ENCODE measurements at places on chromosomes 4 and X.

GRCh38 chr4:177938226-177938625 is 496.0 kb upstream of the AGA start:
- peak; percentile 85 for DNase-seq

DNA sequence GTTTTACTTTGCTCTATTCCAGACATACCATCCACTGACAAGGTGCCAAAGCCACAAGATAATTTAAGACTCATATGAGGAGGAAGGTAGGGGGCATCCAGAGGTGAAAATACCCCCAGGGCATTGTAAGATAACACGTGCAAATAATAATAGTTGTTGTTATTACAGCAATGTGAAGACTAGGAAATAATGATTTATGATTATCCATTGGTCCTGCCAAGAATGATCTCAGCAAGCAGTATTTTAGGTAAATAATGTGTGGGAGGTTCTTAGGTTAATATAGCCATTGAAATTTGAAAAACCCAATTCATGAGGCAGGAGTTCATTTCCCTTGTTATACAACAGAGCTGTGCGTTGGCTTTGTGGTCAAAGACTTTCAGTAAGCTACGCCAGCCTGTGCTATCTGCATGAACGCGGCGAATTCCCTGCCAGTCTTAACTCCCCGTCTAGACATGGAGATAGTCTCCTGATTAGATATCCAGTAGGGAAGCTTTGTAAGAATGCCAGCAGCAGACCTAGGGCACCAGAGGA is 47.2 kb upstream of the MXRA5 start:
- DNase-seq, result no peak

DNA sequence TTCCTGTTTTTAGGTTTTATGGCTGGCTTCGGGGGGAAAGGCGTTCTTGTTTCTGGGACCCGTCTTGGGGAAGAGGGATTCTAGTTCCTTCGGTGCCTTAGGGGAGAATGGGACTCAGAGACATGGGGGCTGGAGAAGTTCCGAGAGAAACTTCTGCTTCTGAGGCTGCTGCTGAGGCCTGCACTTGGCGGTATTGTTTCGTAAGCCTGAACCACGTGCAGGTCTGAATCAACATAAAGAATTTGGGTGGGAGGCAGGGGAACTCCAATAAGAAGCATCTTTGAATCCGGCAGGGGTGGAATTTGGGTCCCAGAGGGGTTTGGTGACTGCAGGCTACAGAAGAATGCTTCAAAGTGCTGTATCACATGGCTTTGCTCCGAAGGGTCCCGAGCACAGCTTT is 15.1 kb downstream of the XG start:
- DNase-seq, result no peak

GRCh38 chr4:151922306-151922705 is 161.5 kb upstream of the GATB start:
- DNase-seq, result no peak

DNA sequence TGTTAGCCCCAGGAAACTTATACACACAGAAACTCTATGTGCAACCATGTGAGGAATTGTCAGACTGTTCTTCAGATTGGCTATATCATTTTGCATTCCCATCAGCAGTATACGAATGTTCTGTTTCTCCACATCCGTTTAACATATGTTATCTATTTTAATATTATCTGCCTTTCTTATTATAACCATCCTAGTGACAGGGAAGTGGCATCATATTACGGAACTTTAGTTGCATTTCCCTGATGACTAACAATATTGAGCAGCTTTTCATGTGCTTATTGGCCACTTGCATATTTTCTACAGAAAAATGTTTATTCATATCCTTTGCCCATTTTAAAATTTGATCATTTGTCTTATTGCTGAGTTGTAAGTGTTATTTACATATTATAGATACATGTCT is 36.5 kb upstream of the IL15 start:
- DNase-seq, result no peak

GRCh38 chrX:37745835-37746217 is 34.0 kb upstream of the CYBB start:
- DNase-seq, result no peak

- no peak for DNase-seq
These were observed 18.7 kb downstream of the RELL1 start for GRCh38 chr4:37667197-37668100.

- DNase-seq, result no peak
These were observed 1.2 kb upstream of the TMEM33 start for GRCh38 chr4:41933997-41934503.

- DNase-seq, result no peak
These were observed 83.0 kb downstream of the MAB21L2 start for GRCh38 chr4:150664935-150665334.

DNA sequence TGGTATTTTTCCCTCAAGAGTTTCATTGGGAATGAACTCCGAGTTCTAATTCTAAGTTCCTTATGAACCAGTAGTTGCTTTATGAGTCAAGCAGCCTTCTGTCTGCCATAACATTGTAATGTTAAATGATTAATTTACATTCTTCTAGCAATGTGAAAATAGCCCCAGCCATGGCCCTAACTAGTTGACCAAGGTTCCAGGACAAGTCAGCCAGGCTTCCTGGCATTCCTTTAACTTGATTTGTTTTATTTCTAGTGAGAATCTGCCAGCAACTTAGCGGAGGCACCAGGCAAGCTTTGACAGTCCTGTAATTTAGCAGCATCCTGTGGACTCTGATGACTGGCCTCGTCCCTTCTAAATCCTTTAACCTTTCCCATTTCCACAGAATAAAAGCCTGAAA is 69.0 kb downstream of the GLRA2 start:
- no peak for DNase-seq

GRCh38 chrX:103330681-103331288 is 746 bp downstream of the TCEAL7 start:
- no peak for DNase-seq

GRCh38 chr4:153873741-153874140 is 84.9 kb upstream of the SFRP2 start:
- no peak for DNase-seq

DNA sequence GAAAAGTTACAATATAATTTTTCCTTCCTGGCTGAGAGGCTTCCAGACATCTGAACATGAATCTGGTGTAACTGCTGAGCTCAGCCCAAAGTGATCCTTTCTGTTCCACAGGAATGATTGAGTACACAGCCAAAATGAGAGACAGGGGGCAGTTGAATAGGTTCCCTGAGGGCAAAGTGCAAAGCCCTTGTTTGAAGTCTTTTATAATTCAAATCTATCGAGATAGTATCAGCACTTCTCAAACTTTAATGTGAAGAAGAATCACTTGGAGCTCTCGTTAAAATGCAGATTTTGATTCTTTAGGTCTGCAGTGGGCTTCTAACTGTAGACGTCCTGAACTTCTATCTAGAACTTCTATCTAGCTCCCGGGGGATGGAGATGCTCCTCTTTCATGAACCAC is 54.4 kb upstream of the BMP2K start:
- DNase-seq, result no peak

DNA sequence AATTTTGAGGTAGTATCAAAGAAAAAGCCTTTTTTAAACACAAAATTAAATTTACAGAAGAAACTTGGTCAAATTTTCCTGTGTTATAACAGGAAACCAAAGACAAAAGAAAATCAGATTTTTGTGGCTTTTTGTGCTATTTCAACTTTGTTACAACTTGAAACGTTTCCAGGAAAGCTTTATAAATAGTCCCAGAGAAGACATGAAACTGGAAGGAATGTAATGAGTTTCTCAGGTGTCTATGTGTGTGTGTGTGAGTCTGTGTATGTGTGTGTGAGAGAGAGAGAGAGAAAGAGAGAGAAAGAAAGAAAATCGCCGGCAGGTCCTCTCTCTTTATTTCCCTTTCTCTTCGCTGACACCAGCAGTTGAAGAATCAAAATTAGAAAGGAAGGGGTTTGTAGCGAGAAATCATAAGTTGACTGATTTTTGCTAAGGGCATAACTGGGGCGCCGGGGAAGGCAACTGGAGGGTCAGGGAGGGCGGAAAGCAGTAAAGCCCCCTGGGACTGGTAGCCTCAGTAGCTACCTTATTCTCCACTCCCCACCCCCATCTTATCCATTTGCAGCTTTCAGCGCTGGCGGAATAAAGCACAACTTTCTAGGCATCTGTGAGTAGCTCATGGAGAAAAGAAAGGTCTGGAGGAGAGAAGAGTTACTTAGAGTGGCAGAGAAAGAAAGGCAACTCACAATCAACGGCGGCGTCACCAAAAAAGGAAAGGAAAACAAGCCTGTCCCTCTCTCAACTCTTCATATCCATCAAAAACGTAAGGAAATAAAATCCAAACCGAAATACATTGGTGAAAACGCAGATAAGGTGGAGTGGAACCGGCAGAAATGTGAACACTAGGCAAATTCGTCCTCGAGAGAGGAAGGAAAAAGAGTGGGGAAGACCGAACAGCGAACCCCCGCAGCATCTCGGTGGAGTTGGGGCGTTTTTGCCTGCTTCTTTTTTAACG is 1.3 kb downstream of the TMEM47 start:
- peak; percentile 3 for DNase-seq

GRCh38 chrX:41482154-41482850 is 35.2 kb downstream of the NYX start:
- DNase-seq, result no peak

DNA sequence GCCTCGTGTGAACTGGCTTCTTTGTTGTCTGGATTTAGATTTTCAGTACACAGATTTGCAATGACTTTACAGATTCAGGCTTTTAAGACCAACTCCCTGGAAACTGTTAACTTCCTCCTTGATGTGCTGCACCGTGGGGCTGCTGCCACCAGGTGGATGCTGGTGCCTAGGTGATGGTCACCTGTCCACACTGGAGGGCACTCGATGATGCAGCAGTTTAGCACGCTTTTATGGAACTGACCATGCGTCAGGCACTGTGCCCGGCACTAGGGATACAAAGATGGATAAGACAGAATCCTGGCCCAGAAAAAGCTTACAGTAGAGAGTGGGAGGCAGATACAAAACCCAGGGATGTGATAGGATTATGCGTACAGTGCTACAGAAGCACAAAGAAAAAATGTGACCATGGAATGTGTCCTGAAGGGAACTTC is 180.7 kb downstream of the CEP135 start:
- peak; percentile 10 for DNase-seq

All from ACHN (cell line).